ENCODE measurements at places on chromosomes 16 and 17.
A peak's percentile ranks its signal among the peaks of the same experiment; 100 is the strongest.

- DNase-seq = no peak
These were observed 33.8 kb upstream of the CLEC18A start for GRCh38 chr16:69917311-69917710.

DNA sequence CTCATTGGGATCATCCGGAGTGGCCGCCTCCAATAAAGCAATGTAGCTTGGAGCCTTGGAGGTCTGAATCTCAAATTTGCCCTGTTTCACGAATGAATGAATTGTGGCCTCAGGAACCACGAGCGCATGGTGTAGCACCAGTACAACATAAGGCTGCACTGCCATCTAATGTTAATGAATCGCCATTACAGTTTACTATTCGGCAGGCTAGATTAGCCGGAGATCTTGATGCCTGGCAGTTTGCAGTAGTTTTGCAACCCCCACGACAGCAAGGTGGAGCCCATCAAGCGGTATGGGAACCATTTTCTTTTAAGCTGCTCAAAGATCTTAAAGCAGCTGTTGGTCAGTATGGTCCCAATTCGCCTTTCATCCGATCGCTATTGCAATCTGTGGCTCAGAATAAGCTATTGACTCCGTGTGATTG, 18.8 kb downstream of the ALOX15B start:
- no peak for DNase-seq

DNA sequence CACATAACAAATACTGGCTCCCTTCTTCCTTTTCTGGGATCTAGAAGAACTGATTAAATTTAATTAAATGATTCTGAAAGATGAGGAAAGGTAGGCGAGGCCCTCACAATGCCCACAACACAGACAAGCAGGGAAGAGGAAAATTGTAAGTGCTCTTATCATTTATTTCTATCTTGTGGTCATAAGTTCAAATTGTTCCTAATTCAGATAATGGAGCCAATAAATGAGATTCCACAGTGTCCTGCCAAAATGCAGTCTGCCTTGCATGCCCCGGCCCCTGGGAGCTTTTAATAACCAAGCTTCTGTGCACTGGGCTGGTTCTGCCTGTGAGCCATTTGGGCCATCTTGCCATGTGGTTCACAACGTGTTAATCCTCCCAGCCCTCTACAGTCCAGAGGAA, 97.0 kb downstream of the CMC2 start:
- no peak for DNase-seq

DNA sequence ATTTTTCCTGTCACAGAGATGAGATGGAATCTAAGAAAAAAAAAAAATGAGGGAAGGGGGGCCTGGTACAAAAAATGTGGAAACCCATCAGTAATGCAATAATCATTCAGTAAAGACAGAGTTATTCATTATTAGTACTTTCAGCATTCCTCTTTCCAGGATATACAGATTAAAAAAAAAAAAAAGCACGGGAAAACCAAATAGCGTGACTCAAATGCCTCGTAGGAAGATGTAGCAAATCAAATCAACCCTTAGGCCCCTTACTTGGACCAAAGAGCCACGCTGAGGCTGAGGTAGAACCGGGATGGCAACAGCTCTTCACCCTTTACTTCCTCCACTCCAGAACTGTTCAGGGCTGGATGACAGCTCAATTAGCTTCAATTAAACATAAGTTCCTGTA, 52.5 kb downstream of the SMG6 start:
- no peak for DNase-seq

DNA sequence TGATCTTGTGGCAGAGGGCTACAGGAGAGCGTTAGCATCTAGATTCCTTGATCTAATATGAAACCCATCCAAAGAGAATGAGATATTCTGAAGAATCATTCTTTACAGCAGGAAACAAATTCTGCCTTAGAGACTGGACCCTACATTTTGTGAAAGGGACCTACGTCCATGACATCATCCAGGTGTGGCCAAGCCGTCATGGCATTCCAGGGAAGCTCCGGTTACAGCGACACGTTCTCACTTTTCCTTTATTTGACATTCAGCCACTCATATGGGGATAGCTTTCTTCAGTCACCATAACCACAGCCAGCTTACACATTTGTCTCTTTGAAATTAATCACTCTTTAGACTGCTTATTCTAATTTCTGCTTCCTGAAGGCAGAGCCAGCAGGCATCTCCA, 408.1 kb downstream of the XYLT1 start:
- no peak for DNase-seq

GRCh38 chr16:4048481-4048880, 67.8 kb downstream of the ADCY9 start:
- no peak for DNase-seq

DNA sequence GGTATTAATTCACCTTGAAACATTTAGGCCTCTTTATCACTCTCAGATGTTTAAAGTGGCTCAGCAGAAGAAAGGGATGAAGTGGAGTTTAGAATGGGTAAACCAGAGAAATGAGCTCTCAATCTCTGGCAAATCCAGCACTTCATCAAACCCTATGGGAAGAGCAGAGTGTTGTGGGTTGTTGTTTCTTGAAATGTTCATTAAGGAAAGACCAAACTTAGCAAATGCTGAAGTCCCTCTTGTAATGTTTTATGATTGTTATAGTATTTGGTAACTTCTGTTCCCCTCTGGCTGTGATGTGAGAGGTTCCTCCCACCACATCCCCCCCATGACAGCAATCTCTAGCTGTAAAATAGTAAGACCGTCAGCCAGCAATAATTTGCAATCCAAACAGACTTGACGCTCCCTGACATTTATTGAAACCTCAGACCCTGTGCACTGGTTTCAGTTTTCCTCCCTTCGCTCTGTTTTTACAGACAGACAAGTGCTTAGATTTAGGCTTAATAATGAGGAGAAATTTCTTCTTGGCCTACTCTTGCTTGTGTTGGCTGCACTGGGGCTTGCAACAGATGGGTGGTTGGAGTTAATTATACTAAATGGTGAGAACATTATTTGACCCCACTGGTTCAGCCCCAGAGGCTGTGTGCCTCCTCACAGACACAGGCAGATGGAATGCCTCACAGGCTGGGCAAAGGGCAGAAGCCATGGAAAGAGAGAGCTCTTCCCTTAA, 609.4 kb upstream of the SOX9 start:
- DNase-seq = no peak

- DNase-seq = no peak
These were observed 10.0 kb upstream of the CLEC18C start for GRCh38 chr16:70163596-70163995.

DNA sequence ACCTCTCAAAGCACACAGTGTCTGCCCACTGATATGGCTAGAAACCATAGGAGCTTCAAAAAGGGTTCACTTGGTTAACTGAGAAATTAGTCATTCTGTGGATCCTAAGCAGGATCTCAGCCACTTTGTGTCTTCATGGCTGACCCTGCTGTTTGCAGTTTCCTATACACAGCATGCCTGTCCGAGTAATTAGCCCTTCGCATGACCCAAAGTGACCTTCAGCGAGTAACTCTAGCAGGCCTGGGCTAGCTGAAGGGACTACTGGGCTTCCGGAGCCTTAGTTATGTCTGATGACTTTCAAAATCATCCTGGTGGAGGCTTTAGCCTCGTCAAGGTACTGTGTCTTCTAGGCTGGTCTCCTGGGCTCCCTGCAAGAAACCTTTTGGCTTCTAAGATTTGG, 28.9 kb upstream of the FBXW10B start:
- DNase-seq = no peak

- DNase-seq = peak; percentile 34
These were observed 10.0 kb upstream of the C1QTNF8 start for GRCh38 chr16:1105888-1106620.

DNA sequence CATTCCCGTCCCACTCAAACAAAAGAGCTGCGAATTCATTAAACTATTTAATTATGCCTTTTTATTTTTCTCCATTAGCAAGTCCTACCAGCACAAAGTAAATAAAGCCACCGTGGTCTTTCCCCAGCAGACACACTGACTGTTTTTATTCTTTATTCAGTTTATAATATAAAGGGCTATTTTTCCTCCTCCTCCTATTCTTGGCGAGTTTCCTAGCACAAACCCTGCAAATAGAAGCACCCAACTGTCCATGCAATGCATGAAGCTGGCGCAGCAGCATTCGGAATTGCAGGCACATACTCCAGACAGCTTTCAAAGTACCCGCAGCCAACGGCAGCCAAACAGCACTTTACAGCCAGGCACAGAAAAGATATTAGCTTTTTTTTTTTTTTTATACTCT, 583.4 kb upstream of the PSMD7 start:
- DNase-seq = no peak

DNA sequence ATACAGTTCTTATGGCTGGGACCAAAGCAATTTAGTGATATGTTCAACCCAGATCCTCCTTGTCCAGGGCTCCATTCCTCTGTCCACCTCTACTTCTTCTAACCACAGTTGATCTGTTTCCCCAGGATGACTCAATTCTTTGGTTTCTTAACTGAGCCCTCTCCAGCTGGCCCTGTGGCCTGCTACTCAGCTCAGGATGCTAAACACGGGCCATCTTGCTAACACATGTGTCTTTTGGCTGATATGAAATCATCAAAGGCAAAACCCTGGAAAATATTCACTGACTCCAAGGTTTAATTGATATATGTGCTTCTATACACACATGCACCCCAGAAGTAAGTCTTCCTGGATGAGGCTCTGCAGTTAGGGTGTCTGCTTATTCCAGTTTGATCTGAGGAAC, 43.8 kb downstream of the SHISA6 start:
- no peak for DNase-seq

DNA sequence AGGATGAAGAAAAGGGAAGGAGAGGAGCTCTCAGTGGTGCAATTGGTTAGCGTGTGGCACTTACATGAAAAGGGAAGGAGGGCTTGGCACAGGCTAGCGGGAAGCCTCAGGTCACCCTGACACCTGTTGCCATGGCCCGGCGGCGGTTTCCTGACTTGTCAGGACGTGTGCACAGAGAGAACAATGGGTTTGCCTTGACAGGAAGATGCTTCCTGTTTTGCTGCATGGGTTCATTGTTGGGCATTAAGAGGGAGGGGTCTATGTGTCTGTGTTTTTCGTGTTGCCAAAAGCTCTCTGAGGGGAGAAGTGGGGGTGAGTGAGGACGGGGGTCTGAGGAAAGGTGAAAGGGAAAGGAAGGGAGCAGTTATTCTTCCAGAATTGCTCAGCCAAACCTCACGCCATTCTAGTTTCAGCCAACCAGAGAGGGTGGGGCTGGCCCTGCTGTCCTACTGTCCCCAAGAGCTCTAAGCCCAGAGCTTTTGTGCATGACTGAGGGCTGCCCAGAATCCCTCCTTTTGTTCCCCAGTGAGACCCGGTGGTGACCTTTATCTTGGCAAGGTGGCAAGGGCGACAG, 17.1 kb upstream of the CCR7 start:
- peak; percentile 83 for DNase-seq

DNA sequence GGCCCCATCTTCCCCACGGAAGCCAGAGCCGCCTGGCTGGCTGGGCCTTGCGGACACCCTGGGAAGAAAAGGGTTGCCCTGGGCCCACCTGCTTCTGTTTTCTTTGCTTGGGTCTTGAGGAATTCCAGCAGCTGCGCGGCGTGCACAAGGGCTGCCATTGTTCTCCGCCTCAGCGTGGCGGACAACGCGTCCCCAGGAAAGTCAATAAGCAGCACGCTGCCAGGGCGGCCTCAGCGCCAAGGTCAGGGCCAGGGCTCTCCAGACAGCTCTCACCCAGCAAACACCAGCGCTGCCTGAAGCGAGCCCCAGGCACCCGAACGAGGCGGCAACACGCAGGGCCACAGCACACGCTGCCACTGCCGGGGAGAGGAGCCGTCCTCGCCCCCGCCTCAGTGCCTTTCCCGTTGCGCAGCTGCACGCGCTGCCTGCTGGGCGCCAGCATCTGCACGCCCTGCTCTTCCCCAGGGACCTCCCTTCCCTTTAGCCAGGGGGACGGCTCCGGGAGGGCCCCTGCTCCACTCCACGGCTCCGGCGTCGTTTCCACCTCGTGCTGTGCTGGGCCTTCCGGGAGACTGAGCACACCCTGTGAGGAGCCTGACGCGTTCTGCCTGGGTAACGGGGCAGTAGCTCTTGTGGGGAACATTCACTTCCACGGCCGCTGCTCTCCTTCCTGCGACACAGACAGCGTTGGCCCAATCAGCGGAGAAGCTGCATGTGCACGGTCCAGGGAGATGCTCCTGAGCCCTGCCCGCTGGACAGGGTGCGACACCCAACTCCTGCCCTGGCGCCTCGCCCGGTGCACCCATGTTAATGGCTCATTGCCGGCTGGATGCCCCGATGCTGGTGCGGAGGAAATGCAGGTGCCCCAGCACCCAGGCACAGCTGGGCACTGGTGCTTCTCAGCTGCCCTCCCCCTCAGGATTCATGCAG, 57.8 kb downstream of the LMF1 start:
- DNase-seq = no peak

DNA sequence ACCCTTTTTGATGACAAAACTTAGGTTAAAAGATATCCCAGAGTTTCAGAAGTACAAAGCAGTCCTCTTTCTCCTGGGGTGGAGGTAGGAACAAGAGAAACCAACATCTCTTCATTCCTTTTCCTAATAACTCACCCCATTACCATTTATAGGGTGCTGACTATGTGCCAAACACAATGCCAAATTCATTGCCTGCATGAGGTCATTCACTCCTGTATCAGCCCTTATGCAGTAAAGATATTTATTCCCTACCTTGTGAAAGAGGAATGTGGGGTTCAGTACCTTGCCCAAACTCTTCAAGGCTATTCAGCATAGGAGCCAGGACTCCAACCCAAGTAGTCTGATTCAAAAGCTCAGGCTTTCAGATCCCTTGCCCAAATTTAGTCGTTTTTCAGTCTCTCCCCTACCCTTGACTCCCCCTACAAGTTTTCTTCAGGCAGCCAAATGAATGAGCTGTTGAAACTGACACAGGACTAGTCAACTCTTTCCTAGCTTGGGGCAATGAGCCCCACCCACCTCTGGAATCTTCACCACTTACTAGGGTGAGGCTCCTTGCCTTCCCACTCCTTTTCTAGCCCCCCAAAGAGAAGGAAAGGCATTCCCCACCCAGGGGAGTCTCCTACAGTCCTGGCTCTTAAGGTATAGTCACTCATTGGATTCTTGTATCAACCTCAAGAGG, 5.9 kb downstream of the KRT14 start:
- DNase-seq = no peak

DNA sequence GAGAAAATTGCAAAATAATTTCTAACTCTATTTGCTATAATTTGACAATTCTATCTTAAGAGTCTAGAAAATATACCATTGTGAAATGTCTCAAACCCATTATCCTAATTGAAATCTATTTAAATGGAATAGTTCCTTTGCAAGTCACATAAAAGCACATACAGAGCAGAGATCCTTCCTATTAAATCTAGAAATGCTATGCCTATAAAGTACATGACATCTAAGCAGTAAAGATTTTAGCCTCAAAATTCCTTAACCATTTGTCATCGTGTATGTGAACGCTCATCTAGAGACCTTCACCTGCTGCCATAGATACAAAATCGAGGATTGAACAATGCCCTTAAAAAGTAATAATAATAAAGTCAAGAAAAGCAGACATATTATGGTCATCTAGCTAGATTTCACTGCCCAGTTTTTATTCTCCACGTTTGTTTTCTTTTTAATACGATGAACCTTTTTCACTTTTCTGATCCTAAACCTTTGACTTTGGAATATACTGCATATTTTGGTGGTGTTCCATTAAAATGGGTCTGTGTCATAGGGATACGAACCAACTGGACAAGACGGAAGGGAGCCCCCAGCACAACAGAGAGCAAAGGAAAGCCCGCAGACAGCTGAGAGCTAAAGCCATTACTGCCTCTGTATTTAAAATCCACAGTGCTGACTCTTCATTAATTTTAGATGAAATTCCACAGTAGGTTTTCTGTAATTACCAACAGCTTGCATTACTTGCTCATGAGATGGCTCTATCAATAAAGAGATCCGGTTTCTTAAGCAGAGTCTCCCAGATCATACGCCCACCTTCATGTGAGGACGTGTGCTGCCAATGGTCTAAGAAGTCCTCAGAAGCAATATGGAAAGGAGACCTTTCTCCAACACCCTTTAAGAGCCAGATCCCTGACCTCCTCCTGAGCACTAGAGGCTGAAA, 17.6 kb downstream of the TEX2 start:
- DNase-seq = no peak

Data from GM06990 (cell line).